ENCODE measurements at places on chromosomes 13 and 19. TPM values are rescaled to one million over a fixed set of nuclear protein-coding genes. Genes with fewer than 3 reads are reported as not detected.
A peak's percentile ranks its signal among the peaks of the same experiment; 100 is the strongest.

DNA sequence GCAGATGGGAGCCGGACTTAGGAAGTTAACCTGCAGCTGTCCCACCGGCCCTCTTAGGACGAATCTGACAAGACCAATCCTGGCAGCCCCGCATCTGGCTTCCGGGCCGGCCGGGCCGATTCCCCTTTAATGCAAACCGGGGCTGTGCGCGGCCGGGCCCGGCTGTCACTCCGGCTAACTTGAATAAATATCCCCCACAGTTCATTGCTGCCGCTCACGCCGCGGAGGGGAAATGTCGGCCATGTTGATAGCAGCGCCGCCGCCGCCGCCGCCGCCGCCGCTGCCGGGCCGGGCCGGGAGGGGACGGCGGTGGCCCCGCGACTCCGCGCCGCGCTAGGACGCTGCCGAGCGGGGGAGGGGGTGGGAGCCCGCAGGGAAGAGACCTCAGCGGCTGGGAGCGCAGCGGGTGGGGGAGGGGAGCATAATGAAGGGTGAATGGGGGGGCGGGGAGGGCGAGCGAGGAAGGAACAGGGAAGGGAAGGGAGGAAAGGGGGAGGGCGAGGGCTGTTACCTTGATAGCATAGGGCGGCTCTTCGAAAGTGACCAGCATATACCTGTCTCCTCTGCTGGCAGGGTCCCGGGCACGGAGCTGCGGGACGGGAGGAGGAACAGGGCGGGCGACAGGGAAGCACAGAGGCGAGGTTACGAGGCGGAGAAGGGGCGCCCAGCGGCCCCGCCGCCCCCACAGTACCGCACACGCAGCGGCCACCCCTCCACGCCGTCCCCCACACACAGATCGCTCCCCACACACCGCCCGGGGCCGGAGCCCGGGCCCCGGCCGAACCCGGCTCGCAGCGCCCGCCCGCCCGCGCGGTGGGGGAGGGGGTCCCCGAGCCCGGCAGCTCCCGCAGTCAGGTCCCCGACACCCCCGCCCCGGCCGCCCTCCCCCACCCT, 1.1 kb downstream of the INTS6 start:
- peak; percentile 87 for DNase-seq

ALOX5AP gene
- polyA plus RNA-seq = 17.2 TPM

PDCD5 gene
- 199 TPM for polyA plus RNA-seq

DNA sequence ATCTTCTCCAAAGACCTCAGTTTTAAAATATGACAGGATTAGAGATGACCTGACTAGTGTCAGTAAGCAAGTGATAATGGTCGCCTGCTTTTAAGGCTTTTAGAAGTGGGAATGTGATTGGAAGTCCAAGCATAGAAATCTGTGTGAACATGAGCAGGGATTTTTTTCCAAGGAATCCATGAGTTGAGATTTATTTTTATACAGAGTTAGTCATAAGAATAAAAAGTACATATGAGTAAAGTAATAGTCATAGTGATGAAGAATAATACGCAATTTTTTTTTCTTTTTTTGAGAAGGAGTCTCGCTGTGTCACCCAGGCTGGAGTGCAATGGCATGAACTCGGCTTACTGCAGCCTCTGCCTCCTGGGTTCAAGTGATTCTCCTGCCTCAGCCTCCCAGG, 1.6 kb downstream of the ZNF546 start:
- DNase-seq = no peak

- DNase-seq = peak; percentile 46
Observed at GRCh38 chr13:28716511-28716910, 2.3 kb downstream of the SLC46A3 start.

DNA sequence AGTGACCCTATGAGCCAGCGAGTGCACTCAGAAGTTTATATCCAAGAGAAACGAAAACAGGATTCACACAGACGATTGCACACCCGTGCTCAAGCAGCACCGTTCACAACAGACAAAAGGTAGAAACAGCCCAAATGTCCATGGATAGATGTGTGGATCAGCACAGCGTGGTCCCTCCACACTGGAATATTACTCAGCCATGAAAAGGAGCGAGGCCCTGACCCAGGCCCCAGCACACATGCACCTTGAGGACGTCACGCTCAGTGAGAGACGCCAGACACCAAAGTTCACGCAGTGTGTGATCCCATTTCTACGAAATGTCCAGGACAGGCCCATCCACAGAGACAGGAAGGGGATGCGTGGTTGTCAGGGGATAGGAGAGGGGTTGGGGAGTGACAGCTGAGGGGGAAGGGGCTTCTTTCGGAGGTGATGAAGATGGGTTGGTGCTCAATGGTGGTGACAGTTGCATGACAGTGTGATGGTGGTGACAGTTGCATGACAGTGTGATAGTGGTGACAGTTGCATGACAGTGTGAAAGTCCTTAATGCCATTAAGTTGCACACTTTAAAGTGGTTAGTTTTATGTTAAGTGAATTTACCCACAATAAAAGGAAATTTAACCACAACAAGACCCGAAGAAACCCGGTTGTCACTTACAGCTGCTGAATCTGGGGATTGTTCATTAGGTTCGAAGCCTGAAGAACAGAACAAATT, 18.9 kb upstream of the SLC39A3 start:
- no peak for DNase-seq

ZNF563 gene
- polyA plus RNA-seq = 9.7 TPM

C19orf18 gene
- 1.9 TPM for polyA plus RNA-seq

DNA sequence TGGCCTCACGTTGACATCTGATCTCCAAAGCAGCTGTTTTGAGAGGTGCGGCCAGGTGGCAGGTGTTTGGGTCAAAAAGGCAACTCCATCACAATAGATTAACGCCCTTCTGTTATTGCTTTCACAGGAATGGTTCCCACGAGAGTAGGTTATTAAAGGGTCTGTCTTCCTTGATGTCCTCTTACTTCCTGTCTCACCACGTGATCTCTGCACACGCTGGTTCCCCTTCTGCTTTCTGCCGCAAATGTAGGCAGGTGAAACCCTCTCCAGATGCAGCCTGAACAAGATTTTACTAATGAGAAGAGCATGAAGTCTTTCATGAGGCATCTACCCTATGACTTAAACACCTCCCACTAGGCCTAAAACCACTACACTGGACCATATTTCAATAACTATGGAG, 22.8 kb upstream of the ZNF564 start:
- DNase-seq = no peak

CD33 gene
- polyA plus RNA-seq = not detected

ELF1 gene
- polyA plus RNA-seq = 39.4 TPM

PSG6 gene
- not detected for polyA plus RNA-seq

GRCh38 chr19:56603829-56604228, 8.7 kb downstream of the ZNF71 start:
- DNase-seq = no peak

DNA sequence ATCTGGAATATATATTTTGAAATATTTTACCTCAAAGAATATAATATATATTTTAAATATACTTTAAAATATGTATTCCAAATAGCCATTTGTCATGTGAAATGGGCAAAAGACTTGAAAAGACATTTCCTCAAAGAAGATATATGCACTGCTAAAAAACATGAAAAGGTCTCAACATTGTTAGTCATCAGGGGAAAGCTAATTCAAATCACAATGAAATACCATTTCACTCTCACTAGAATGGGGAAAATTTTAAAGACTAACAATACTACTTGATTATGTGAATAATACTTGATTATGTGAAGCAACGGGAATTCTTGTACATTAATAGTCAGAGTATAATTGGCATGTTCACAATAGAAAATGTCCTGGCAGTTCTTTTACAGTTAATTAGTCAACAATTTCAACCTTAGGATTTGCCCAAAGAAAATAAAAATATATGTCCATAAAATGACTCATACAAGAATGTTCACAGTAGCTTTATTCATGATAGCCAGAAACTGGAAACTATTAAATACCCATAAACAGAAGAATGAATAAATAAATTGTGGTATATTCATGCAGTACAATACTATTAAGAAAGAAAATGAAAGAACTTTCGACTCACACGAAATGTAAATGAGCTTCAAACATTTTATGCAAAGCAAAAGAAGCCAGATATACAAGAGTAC, 6.8 kb upstream of the KBTBD6 start:
- no peak for DNase-seq

GRCh38 chr13:29958476-29958875, 108.1 kb upstream of the UBL3 start:
- no peak for DNase-seq

FPR2 gene
- polyA plus RNA-seq = not detected

- no peak for DNase-seq
Observed at GRCh38 chr19:10113964-10114650, 2.6 kb downstream of the P2RY11 start.

APC2 gene
- 0.40 TPM for polyA plus RNA-seq

DNA sequence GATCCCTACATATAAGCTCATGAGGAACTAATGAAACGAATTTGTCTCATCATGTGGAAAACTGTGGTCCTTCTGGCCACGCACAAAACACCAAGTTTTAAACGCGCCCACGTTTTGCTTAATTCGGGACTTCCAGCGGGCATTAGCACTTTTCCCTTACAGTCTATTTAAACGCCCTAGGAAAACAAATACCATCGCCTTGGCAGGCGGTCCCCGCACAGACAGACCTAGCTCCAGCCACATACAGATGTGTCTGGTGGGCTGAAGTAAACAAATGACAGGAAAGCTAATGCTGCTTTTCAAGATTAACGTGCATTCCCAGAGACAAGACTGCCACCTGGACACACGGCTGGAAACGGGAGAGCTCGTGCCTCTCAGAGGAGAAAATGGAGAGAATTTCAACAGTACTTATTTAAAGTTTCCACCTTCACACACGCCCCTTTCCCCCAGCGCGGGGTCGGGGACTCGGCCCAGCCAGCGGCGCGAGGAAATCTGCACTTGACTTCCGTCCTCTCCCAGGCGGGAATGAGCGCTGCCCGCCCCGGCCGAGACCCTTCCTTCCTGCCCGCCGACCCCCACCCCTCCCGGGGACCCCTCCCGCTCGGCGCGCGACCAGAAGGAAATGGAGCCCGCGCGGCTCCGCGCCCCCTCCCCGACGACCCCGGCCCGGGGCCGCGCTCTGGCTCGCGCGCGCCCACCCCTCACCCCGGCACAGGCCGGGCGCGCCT, 931 bp downstream of the USP12 start:
- peak; percentile 64 for DNase-seq

DNA sequence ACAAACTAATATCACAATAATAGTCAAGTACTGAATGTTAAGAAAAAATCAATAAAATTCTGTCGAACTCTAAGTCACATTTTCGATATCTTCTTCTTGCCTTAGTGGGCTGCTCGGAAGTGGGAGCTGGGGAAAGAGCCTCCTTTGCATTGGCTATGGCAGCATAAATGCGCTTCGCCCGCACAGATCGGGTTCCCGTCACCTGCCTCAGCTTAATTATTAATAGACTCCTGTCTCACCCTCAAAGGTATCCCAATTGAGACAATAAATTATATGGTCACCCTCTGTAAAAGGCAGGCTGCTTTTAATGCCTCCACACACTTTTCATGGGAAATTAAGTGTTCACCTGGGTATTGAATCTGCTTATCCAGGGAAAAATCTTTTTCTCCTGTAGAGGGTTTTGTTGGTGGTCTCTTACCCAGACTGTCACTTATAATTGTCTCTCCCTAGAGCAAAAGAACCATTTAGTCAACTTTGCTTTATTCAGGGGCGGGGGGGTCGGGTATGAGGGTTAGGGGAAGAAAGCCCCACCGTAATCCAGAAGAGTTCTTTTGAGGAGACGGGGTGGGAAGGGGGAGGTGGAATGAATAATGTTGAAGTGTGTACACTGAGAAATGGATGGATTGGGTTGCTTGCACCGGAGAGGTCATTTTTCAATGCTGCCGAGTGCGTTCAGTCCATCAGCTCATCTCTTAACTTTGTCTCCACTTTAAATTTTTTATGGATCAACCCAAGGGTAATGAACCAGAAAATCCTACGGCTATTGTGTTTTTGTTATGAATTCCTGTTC, 682.6 kb upstream of the SGCG start:
- DNase-seq = no peak
